ENCODE measurements at places on chromosomes 2 and 18.
A peak's percentile ranks its signal among the peaks of the same experiment; 100 is the strongest.

- DNase-seq = no peak
These were observed 51.5 kb upstream of the DCC start for GRCh38 chr18:52288403-52289004.

DNA sequence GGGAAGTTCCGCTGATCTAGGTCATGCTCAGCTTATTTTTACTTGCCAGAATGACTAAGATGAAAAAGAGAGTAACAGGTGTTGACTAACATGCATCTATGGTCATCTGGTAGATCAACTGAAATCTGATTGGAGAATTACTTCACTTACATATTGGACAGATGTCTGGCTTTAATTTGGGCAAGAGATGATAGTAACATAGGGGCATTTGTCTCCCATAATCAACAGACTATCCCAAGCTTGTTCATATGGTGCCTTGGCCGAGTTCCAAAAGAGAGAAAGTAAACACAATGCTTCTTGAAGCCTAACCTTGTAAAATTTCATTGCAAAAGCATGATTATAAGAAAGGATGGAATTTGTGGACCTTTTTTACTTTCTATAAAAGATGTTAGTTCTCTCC, 503.7 kb downstream of the ADCYAP1 start:
- DNase-seq = no peak

DNA sequence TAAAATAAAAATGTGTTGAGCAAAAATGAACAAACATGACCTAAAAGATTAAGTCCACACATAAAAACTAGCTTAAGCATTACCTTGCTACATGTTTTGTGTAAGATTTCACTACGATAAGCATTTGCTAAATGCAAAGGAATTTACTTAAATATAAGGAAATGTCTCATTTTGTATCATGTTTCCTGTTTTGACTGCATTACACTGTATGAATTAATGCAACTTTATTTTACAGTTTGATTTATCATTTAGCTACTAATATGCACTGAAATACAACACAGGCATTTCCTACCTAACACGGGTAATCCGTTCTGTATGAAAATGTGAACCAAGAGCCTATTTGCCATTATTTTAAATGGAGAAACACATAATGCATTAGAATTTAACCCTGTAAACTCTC, 1076.5 kb upstream of the DDX18 start:
- no peak for DNase-seq

DNA sequence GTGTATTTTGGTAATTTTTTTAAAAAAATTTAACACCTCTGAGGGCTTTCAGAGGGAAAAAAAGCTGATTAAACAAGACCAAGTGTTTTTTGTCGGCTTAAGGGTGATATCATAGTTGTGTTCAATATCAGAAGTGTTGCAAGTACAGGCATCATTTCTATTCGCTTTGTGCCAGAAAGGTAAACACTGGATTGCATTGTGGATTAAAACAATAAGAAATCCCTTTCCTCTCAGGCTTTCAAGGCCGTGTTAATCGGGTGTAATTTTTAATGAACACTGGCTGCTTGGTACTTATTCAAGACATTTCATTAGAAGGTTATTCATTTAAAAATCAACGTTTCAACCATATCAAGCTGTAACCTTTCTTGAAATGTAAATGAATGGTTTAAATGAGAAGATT, 18.3 kb downstream of the FIGN start:
- DNase-seq = no peak

GRCh38 chr2:162009543-162009942, 64.5 kb downstream of the DPP4 start:
- no peak for DNase-seq

DNA sequence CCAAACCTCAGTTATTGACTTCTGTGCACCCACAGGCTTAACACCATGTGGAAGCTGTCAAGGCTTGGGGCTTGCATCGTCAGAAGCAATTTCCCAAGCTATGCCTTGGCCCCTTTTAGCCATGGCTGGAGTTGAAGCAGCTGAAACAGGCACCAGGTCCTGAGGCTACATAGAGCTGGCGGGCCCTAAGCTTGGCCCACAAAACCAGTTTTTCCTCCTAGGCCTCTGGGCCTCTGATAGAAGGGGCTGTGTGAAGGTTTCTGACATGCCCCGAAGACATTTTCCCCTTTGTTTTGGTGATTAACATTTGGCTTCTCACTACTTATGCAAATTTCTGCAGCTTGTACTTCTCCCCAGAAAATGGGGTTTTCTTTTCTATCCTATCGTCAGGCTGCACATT, 9.1 kb upstream of the TMX3 start:
- DNase-seq = no peak

DNA sequence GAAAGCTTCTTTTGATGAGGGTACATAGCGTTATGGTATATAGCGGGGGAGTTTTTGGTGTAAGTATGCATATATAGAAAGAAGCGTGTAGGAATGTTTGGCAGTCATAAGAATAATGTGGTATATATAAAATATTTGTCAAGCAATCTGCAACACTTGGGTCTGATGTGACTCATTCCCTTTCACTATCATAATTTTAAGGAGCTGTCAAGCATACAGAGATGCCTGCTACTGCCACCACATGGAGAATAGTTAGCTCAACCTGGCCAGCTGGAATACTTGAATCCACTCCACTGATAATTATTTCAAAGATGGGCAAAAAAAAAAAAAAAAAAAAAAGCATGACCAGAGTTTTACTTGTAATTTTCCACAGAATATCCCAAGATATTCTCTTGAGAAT, 559.8 kb upstream of the REG3G start:
- no peak for DNase-seq

DNA sequence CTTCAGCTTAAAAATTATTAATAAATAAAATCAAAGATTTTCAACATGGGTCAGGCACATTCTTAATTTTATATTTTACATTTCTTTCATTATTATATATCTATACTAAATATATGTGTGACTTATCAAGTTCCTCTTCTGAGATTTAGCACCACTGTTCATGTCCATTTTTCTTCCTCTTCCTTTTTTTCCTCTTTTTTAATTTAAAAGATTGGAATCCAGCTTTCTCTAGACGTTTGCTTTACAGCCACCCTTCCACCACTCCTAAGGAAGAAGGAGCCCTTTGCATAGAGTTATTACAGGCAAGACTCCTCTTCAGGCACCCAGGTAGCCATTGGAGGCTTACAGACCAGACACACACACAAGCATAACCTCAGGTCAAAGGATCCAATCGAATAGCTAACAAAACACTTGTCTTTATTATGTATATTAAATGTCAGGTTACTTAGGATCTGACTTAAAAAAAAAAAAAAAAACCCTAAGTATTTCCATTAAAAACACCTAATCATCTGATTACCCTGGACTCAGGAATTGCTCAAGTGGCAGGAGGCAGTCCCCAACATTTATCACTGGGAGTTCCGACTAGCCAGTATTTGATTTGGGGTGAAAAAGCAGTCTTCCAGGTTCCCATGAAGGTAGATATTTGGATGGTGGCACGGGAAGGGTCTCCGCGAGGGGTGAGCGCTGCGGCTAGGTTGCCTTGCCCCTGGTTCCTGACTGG, 2.4 kb upstream of the ZEB2 start:
- DNase-seq = no peak

DNA sequence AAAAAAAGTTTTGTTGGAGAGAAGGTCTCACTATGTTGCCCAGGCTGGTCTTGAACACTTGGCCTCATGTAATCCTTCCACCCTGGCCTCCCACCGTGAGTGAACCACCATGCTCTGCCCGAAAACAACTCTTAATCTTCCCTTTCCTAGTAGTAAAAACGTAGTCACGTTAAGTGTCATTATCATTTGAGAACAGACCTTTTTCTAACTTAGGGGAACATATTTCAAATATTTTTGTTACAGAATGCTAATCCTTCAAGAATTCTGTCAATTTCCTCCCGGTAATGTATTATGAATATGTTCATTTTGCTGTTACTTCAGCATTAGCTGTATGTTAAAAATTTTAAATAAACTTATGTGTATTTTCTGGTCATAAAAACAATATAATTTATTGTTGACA, 49.7 kb downstream of the MTA3 start:
- no peak for DNase-seq

DNA sequence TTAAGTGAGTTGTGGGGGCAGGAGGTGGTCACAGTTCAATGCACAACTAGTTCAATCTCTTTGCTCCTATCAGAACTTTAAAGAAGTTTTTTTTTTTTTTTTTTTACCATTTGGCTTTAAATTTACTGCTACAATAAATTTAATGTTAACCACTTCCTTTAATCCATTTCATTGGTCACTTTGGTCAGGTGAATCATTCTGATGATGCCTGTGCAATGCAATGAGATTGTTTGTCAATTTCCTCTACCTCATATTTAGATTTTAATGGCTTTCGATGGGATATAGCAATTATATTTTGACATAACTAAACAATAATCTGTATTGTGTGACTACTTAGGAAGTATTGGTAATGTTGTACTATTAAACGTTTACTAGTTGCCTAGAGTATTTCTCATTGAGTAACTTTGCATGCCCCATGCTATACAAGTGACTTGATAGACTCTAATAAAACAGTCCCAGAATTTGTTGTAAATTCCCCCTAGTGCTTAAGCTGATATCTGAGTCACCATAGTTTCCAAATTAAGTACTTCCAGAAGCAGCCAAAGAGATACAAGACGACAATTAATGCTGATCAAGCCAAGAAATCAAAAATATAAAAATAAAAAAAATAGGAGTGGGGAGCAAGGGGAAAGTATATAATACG, 52.9 kb upstream of the SERPINB2 start:
- DNase-seq = no peak

- DNase-seq = no peak
These were observed 5.1 kb upstream of the ASIC4 start for GRCh38 chr2:219508971-219509779.

- DNase-seq = no peak
These were observed 80.4 kb downstream of the SH3RF3 start for GRCh38 chr2:109209412-109209811.

DNA sequence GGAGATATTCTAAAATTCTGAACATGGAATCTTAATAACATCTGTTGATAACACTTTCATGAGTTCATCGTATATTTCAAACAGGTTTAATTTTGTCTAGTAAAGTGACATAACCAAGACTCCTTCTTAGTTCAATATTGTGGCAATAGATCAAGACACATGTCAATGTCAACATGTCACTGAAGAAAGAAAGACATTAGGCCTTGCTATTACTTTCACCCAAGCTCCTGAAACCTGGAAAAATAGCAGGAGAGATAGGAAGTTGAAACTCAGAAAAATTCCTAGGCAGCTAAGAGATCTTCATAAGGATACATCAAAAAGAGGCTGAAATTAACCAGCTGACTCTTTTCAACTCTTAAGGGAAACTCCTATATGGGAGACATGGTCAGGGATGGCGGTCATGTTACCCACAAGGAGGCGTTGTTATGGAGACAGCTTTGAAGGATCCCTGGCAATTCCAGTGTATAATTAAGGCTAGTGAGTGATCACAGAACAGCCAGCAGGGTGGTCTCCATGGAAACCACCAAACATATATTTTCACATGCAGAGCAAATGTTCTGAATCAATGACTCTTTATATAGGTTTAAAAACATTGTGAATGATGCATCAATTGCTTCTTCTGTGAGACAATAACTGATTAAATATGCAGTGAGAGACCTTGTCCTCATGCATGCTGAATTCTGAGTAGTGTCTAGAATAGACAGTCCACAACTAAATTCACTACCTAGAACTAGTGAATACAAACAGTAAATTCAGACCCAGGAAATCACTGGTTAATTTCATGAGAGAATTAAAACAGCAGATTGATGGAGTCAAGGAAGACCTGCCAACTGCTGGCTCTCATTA, 115.3 kb upstream of the RIOK3 start:
- peak; percentile 17 for DNase-seq

GRCh38 chr2:232815569-232815968, 39.2 kb upstream of the KCNJ13 start:
- DNase-seq = no peak

- DNase-seq = no peak
These were observed 93.1 kb downstream of the PIK3C3 start for GRCh38 chr18:42048158-42048557.

DNA sequence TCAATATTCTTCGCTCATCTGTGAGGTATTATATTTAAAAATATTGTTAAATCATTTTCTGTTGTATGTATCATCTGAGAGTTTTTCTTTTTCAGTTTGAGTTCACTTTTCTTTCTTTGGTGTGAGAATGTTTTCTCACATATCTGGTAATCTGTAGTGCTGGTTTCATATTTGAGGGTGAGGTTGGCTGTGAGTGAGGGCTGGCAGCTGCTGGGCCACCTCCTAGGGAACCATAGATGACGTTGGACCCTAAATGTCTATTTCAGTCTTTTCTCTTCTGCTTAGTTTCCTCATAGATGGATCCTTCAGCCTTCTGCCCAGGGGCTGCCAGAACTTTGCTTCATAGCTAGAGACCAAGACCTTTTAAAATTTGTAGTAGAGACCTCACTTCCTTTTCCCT, 33.5 kb downstream of the MGAT5 start:
- no peak for DNase-seq

DNA sequence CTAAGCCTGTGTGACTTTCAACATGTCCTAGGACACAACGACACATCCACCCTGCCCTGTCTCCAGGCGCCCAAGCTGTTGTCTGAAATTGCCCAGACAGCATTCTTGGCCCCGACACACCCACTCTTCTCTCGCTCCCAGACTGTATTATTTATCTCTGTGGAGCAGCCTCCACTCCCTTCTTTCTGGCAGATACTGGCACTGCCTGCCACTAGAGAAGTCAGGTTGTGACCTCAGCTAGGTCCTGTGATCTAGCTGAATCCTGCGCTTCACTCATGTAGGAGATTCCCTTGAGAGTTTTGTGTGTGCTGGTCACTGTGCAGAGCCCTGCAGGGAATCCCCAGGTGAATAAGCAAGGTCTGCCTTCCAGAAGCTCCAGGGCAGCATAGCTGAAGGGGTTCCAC, 77.1 kb upstream of the TNP1 start:
- DNase-seq = peak; percentile 58

DNA sequence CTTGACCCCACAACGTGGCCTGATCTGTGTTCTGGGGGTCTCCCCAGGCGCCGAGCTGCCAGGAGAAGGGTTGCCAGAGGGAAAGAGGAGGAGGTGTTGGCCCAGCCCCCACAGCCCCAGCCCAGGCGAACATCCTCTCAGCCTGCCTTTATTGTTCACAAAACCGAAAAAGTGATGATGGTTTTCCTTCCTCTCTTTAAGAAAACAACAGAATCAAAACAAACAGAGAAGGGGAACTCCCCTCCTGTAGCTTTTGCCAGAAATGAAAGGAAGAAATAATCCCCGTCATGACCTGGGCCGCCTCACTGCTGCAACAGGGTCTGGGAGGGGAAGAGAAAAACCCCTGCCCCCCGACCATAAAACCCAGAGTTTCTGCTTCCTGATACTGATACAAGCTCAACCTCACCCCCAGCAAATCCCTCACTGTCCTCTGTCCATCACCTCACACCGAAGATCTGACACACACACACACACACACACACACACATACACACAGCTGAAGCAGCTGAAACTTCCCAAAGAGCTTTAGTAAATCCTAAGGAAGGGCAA, 52.0 kb downstream of the ZFP36L2 start:
- DNase-seq = no peak

GRCh38 chr2:147364597-147364996, 480.2 kb upstream of the ACVR2A start:
- peak; percentile 71 for DNase-seq

GRCh38 chr18:13558124-13558523, 168.2 kb downstream of the FAM210A start:
- no peak for DNase-seq
